MCF 10A (cell line): ENCODE measurements at places on chromosomes 3 and 15. TPM values are rescaled to one million over a fixed set of nuclear protein-coding genes. Genes with fewer than 3 reads are reported as not detected.
A peak's percentile ranks its signal among the peaks of the same experiment; 100 is the strongest.

- H3K4me3 ChIP-seq: no peak overlapping the region
- H3K4me1 ChIP-seq: no peaks in the 10 kb centered on the region
- H3K27ac ChIP-seq: no peak overlapping the region
- no peak for DNase-seq
- H3K27me3 ChIP-seq: no peaks in the 10 kb centered on the region
- no peaks in the 10 kb centered on the region for H3K36me3 ChIP-seq
These were observed 1059.2 kb downstream of the OTOL1 start for GRCh38 chr3:162555761-162556160.

ACOX2 gene
- 4.3 and 14.4 TPM in 2 replicates for total RNA-seq

ZNF502 gene
- 2.4 and 2.8 TPM in 2 replicates for total RNA-seq

- H3K36me3 ChIP-seq: no peaks in the 10 kb centered on the region
- no peak overlapping the region for H3K27ac ChIP-seq
- H3K4me1 ChIP-seq: no peaks in the 10 kb centered on the region
These were observed 46.9 kb upstream of the TMEM158 start for GRCh38 chr3:45272828-45273470.

- DNase-seq: no peak
These were observed 530.2 kb downstream of the SOX2 start for GRCh38 chr3:182241766-182242488.

SLC12A1 gene
- not detected in 2 replicates for total RNA-seq

- H3K27ac ChIP-seq: peak overlapping the region; percentile 47
- H3K4me1 ChIP-seq: no peaks in the 10 kb centered on the region
- peaks cover 20% of the 10 kb centered on the region for H3K36me3 ChIP-seq
- H3K27me3 ChIP-seq: no peaks in the 10 kb centered on the region
- peak overlapping the region; percentile 69 for H3K4me3 ChIP-seq
These were observed 472 bp downstream of the CHST14 start for GRCh38 chr15:40471105-40471807.

AGBL1 gene
- not detected in 2 replicates for total RNA-seq

GRCh38 chr3:114336122-114336697 lies 42.4 kb downstream of the TIGIT start:
- H3K36me3 ChIP-seq: peaks cover 22% of the 10 kb centered on the region
- no peak overlapping the region for H3K27ac ChIP-seq
- no peak overlapping the region for H3K4me3 ChIP-seq
- no peak for DNase-seq
- H3K4me1 ChIP-seq: no peaks in the 10 kb centered on the region

GOLGA6L1 gene
- total RNA-seq: not detected in 2 replicates

HDDC3 gene
- 23.6 and 25.5 TPM in 2 replicates for total RNA-seq

GRCh38 chr3:148605521-148605920 lies 92.2 kb upstream of the AGTR1 start:
- no peak for DNase-seq
- peaks cover 40% of the 10 kb centered on the region for H3K27me3 ChIP-seq
- no peaks in the 10 kb centered on the region for H3K4me1 ChIP-seq
- H3K4me3 ChIP-seq: no peak overlapping the region
- H3K36me3 ChIP-seq: no peaks in the 10 kb centered on the region

TXNRD3 gene
- total RNA-seq: 10.0 and 12.9 TPM in 2 replicates

- no peak for DNase-seq
- H3K4me3 ChIP-seq: peak within 1 kb of the TSS; percentile 57
- H3K27ac ChIP-seq: no peak within 1 kb of the TSS
- peaks cover 58% of the 10 kb centered on the region for H3K27me3 ChIP-seq
- H3K4me1 ChIP-seq: peaks cover 4% of the 10 kb centered on the region
- H3K36me3 ChIP-seq: no peaks in the 10 kb centered on the region
These were observed at the start of gene LINGO1 for GRCh38 chr15:77632534-77633133. Gene LINGO1, minus strand, starts transcription at chr15:77632912. Its CDS starts 597 bp downstream, at chr15:77632315.

- no peak overlapping the region for H3K4me3 ChIP-seq
- H3K27ac ChIP-seq: no peak overlapping the region
- H3K27me3 ChIP-seq: no peaks in the 10 kb centered on the region
- DNase-seq: no peak
These were observed 62.5 kb downstream of the SFMBT1 start for GRCh38 chr3:52983336-52983807.

DNA sequence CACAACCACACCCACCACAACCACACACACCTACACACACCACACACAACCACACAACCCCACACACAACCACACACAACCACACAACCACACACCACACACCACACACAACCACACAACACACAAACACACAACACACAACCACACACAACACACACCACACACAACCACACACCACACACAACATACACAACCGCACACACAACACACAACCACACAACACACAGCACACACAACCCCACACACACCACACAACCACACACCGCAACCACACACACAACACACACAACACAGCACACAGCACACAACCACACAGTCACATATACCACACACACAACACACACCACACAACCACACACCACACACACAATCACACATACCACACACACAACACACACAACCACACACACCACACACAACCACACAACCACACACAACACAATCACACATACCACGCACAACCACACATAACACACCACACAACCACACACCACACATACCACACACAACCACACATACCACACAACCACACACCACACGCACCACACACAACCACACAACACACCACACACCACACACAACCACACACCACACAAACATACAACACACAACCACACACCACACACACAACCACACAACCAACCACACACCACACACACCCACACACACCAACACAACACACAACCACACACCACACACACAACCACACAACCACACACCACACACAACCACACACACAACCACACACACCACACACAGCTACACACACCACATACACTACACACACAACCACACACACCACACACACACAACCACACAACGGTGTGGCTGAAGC lies 23.7 kb downstream of the CPN2 start:
- no peaks in the 10 kb centered on the region for H3K27me3 ChIP-seq
- no peak overlapping the region for H3K27ac ChIP-seq
- peaks cover 19% of the 10 kb centered on the region for H3K4me1 ChIP-seq
- DNase-seq: no peak
- H3K4me3 ChIP-seq: no peak overlapping the region
- no peaks in the 10 kb centered on the region for H3K36me3 ChIP-seq

TM4SF1 gene
- total RNA-seq: 20.1 and 27.7 TPM in 2 replicates

ITIH1 gene
- total RNA-seq: not detected in 2 replicates

- peaks cover 12% of the 10 kb centered on the region for H3K27me3 ChIP-seq
- no peak overlapping the region for H3K4me3 ChIP-seq
- H3K4me1 ChIP-seq: no peaks in the 10 kb centered on the region
- H3K36me3 ChIP-seq: no peaks in the 10 kb centered on the region
- no peak overlapping the region for H3K27ac ChIP-seq
These were observed 304.0 kb downstream of the CACNA2D3 start for GRCh38 chr3:54426381-54426780.
